ENCODE measurements at places on chromosomes 11 and 22.

DNA sequence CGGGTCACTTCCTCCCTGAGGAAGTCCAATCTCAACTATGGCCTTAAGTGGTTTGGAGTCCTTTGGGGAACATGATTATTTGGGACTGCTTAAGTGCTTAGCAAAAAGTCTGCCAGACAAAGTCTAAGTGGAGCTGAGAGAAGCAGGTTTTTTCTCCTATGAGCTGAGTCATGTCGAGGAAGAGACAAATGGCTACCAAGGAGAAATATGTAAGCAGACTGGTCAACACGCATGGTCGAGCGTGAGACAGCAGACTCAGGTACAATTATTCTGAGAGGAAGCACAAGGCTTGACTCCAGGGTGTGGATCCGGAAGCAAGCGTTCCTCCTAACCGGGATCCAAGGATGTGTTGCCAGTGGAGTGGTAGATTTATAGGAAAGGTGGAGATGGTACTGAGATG is 30.6 kb downstream of the UBASH3B start:
- no peak for DNase-seq

- DNase-seq, result no peak
Measured at GRCh38 chr11:23948851-23949250, 548.0 kb upstream of the LUZP2 start.

GRCh38 chr22:49240472-49240871 is 587.2 kb downstream of the BRD1 start:
- DNase-seq, result no peak

DNA sequence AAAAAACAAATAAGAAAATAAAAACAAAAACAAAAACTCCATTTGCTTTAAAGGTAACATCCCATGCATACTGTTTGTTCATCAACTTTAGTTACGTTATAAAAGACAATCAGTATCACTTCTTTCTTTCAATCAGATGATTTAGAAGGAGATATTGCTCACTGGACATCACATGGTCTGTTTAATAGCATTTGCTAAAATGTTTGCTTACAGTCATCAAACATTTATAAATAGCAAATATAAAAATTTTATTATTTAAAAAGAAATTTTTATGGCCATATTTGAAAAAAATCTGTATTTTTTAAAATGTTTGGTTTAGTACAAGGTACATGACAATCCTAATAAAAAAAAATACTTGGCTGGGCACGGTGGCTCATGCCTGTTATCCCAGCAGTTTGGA is 22.6 kb downstream of the MMP26 start:
- no peak for DNase-seq

DNA sequence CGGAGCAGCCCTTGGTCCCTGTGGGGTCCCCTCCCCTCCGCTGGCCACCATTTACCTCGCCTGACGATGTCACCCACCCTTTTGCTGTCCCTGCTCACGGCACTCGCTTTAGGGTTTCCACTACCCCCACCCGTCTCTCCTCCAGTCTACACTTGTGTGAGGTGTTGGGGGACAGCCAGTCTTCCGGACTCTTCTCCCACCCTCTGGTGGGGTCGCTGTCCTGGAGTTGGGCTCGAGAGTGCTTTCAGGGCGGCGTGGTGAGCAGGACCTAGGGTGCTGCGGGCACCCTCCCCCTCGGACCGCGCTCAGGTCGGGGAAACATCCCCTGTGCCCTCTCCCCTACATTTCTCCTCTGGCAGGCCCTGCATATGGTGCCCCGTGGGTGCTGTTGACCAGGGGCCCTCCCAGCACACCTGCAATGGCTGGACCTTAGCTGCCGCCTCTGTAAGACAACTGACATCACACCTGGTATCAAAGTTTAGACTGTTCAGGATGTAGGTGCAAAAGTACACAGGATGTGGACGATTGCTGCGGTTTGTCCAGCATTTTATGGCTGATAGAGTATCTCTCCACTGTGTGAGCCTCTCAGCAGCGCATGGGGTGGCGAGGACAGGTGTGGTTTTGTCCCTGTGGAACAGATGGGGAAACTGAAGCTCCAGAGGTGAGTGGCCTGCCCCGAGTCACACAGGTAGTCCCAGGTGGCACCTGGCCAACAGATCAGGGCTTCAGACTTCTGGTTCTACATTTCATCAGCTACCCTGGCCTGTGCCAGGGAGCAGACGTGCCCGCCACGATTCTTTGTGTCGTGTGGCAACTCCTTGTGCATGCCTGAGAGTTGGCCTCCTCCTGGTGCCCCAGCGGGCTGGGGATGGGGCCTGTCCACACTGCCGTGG is 1.2 kb downstream of the GRK2 start:
- no peak for DNase-seq

GRCh38 chr11:69201764-69202370 is 46.1 kb downstream of the SMIM38 start:
- DNase-seq, result no peak

DNA sequence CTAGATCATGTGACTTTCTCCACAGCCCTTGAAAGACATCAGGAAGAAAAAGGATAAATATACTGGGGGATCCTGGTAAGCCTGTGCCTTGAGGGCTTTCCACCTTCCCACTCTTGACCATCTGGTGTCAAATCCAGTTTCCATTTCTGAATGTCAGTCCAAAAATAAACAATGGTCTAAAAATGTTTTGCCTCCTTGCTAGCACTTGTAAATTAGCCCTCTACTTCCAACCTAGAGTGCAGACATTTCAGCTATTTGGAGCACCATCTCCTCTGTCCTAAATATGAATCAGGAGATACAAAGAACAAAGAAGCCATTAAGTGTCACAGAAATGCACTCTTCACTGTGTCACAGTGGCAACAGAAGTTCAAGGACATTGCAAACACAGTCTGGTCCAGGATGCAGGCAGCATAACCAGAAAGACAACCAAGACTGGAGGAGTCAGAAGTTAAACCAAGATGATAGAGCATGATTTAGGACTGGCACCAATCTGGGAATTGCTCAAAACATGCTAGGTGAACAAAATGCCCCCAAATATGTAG is 88.1 kb downstream of the CCDC34 start:
- DNase-seq, result no peak

DNA sequence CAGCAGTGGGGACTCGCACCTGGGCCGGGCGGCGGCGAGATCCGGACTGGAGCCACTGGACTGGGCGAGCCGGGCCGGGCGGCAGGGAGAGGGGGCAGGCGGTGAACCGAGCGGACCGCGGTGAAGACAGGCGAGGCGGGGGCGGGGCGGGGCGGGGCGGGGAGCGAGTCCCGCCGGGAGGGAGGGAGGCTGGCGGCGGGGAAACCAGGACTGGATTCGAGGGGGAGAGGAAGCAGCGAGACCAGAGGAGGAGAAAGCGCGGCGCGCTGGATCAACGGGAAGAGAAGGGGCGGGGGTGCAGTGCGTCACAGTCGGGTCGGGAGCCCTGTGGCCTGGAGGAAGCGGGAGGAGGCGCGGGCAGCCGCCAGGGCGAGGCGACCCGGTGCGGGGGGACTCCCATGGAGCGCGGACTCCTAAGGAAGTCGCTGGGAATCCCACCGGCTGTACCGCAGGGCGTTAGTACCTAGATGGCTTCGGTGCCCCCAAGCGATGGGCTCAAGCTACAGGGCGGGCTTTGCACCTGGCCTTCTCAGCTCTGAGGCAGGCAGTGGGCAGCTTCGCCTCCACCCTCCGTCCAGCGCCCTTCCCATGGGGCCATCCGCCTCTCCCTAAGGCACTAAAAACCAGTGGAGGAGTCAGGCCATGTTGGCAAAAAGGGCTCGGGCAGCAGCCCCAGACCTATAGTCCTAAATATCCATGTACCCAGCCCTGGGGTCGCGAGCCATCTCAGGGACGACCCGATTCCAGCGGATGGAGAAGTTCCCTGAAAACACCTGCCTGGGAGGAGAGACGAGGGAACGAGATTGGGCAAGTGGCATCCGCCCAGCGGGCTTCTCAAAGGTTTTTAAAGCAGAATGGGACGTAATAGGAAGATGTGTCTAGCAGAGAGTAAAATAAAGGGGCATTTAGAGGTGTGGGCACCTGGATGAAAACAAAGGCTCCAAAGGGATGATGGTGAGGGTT is at the start of gene TMEM121B:
Gene TMEM121B (minus strand): TSS at position 128 of the 963 bp plus-strand sequence. CDS start 233 bp downstream, outside the sequence.
- peak; percentile 46 for DNase-seq

GRCh38 chr11:46625406-46625805 is 8.1 kb downstream of the ATG13 start:
- DNase-seq, result no peak

DNA sequence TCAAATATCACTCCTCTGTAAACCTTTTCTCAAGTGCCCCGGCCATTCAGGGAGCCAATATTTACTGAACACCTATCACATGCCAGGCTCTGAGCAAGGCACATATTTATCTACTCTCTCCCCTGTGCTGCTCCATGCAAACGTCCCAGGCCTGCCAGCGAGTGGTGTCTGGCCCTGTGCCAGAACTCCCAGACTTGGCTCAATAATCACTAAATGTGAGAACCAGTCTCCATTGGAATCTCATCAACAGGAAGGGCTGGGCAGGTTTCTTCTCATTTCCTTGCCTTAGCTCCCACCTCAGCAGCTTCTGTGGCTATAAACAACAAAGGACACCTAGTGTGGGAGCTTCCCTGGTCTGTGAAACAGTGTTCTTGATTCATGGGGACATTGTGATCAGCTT is 21.7 kb downstream of the RASSF10 start:
- no peak for DNase-seq

DNA sequence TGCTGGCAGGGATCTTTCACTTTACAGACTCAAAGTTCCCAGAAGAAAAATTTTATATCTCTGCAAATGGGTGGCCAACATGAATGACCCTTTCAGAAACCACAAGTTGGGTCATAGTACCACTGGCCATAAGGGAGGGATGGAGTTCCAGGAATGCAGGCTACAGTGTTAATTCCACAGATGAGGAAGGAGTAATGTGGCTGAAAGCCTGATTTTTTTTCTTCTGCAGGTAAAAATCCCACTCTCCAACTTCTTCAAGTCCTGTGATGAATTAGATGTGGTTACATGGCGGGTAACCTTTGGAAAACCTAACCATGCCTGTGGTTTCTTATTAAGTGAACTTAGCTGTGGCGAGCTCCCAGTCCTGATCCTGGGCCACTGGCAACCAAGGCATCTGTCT is 103.2 kb downstream of the SLC1A2 start:
- DNase-seq, result no peak

DNA sequence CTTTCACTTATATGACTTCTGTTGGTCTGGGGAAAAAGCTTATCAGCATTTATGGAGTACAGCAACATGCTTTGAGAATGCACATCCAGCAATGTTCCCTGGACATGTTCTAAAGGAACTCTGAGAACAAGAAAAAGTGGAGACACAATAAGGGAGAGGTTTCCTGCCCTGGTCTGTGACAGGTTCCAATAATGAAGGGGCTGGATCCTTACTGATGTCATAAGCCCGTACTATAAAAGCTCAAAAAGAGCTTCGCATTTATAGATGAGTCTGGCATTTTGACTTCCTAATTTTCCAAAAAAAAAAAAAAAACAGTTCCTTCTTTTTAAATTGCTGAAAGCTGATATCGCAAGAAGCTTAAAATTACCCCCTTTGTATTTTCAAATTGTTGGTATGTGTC is 129.1 kb downstream of the MPPED2 start:
- no peak for DNase-seq

DNA sequence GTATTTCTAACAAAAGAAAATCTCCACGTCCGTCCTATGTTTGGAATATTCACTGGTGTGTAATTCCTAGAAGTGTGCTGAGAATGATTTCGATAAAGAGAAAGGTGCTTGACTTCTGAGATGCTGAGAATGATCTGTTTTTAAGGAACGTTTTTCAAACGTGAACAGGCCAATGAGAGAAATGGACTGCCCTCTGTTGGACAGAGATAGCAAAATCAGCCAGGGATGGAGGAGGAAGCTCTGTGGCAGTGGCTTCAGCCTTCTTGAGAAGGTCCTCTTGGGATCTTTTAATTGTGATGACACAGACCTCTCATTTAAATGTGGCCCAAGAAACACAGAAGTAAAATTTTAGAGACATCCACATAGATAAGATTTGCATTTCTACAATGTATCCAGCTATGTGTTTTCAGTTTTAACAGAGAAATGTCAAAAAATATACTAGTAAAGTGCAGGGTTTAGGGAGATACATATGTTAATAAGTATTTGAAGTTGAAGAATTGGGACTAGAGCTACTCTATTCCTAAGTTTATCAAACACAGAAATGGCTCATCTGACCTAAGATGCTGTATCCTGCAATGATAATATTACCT is 84.0 kb upstream of the RCN1 start:
- no peak for DNase-seq

- no peak for DNase-seq
Measured at GRCh38 chr22:36760786-36761185, 15.1 kb downstream of the IFT27 start.

GRCh38 chr11:8266246-8267241 is 2.9 kb upstream of the LMO1 start:
- no peak for DNase-seq

- no peak for DNase-seq
Measured at GRCh38 chr22:40434745-40435144, 64.4 kb downstream of the SGSM3 start.

DNA sequence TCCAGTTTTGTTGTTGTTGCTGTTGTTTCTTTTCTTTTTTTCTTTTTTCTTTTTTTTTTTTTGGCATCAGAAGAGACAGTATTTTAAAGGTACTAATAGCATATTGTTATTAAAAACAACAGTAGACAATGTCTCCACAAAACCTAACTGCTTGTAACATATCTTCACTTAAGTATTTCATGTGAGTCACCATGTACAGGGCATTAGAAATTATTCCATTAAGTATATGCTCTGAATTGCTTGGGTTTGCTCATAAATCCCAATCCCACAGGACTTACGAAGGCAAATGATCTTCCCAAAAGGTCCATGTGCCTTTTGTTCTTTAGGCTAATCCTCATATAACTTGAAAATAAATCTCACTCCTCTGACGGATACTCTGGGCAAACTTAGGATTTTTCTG is 35.9 kb downstream of the MAP6 start:
- DNase-seq, result no peak

DNA sequence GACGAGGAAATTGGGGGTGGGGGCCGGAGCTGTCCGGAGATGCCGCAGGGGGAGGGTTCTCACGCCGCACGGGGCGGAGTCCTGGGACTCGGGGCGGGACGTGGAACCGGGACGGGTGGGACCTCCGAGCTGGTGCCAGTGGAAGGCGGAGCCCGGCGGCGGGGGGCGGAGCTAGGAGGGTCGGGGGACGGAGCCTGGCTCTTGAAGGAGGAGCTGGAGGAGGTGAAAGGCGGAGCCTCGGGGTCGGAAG is 271 bp downstream of the FKBP2 start:
- DNase-seq, result peak; percentile 99

- no peak for DNase-seq
Measured at GRCh38 chr11:87304412-87304811, 266.7 kb downstream of the TMEM135 start.

DNA sequence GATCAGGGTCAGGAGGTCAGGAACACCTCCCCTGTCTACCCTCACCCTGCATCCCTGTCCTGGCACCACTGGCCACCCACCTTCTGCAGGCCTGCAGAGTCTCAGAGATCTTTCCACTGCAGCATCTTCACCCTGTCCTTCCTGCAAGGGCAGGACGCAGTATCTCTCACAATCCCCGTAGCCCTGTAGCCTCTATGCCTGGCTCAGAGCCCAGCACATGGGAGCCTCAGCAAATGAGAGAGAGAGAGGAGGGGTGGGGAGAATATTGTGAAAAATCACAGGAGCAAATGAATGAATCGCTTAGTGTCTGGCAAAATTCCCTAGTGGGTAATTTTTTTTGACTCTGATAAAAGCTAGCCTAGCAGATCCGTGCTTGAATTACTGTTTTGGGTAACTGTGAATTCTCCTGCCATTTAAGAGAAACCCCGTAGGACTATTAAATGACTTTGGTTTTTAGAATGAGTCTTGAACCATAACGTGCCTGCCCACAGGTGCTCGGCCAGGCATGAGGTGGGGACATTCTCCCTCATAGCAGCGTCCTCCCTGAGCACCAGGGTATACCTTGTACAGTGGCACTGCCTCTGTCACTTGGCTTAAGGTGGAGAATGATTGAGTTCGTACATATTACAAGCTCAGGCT is 91.5 kb downstream of the MORC2 start:
- peak; percentile 62 for DNase-seq

- DNase-seq, result no peak
Measured at GRCh38 chr22:49850021-49850911, 3.4 kb upstream of the ZBED4 start.
